ENCODE measurements at places on chromosomes 1 and 21.

GRCh38 chr1:113990530-113990929 lies 11.3 kb downstream of the OLFML3 start:
- no peak for DNase-seq

- no peak for DNase-seq
Measured at GRCh38 chr21:26887251-26887650, 42.0 kb upstream of the ADAMTS1 start.

DNA sequence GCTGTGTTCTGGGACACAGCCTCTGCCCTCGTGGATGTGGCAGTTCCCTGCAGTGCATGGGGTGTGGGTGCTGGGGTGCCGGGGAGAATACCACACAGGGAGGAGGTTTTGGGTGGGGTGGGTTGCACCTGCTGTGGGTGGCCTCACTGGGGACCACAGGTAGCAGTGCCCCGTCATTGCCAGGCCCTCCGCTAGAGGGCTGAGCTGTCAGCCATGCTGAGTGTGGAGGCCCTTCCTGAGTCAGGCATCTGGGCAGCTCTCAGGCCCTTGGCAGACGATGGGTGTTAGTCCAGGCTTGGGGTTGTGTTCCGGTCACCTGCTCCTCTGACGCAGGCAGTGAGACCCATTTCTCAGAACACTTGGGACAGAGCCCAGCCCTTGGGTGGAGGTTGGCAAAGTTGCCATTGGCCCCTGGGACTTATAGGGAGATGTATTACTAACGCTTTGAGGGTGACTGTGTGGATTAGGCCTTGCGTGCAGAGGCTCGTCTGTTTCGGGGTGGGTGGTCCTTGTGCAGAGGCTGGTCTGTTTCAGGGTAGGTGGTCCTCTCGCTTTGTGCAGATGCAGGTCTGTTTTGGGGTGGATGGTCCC lies 23.9 kb downstream of the PCNT start:
- DNase-seq, result no peak

GRCh38 chr1:84704872-84705417 lies 14.7 kb upstream of the SSX2IP start:
- no peak for DNase-seq

DNA sequence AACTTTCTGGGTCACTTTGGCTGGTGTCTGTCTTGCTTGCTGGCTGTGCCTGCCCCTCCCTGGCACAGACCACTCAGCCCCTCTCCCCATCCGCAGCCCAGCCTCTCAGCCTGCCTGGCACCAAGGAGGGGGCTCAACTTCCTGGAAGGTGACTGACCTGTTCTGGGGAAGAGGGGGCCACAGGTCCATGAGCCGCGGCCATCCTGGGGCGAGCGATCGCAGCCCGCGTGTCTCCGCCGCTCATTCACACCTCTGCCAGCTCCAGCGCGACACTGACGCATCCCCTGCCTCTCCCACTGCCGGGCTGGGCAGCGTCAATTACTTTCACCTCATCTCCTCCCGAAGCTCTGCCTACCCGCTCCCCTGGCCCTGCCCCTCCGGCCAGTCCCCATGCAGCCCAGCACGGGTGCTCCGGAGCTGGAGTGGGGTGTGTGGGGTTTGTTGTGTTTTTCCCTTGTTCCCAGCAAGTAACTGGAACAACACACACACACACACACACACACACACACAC lies 14.3 kb downstream of the SLC6A9 start:
- no peak for DNase-seq

DNA sequence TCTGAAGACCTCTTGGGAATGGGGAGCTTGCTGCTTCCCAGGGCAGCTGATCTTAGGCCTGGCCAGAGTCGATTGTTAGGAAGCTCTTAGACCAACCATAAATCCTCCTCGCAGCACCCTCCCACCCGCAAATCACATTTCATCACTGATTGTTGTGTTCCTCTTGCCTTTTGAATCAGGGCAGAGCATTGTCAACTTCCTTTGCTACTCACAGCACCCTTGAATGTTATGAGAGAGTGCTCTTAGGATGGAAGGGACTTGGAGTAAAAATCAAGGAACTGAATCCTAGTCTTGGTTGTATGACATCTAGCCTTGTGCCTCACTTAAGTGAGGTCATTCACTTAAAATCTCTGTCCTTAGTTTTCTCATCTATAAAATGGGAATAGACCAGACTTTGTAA lies 3.0 kb downstream of the VASH2 start:
- DNase-seq, result no peak

GRCh38 chr1:81799939-81800694 lies 617 bp upstream of the ADGRL2 start:
- DNase-seq, result peak; percentile 14

GRCh38 chr1:183804916-183805841 lies at the start of gene RGL1:
Gene RGL1 (plus strand): TSS chr1:183805120. CDS start chr1:183805298, 178 bp downstream.
- peak; percentile 81 for DNase-seq

DNA sequence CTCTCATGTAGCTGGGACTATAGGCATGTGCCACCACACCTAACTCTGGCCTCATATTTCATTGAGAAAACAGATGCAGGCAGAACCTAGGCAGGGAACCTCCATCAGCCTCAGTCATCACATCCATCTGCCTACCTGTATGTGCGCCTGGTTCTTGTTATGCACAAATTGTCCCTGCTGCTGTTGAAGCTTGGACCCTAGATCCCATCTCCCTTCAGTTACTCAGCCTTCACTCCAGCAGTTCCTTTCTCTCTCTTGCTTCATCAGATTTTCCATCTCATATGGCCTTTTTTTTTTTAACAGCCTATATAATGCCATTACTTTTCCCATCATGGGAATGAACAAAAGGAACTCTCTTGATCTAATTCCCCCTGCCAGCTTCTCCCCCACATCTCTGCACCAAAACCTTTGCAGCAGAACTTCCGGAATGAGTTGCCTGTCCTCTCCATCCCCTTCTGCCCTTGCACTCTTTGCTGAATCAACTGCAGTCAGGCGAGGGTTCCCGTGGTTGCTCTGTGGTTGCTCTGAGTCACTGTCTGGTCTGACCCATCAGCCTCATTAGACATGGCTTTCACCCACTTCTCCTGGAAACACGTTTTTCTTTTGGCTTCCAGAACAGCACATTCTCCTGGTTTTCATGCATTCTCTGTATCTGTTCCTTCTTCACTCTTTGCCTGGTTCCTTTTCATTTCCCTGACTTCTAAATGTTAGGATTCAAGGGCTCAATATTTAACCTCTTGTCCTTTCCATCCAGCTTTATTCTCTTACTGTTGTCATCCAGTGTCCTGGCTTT lies 41.5 kb downstream of the UBE4B start:
- no peak for DNase-seq

- DNase-seq, result no peak
Measured at GRCh38 chr1:170732252-170732588, 68.3 kb downstream of the PRRX1 start.

GRCh38 chr1:44412601-44413000 lies 7.5 kb downstream of the RNF220 start:
- DNase-seq, result no peak

- DNase-seq, result no peak
Measured at GRCh38 chr1:24362982-24363614, 43.9 kb downstream of the GRHL3 start.

DNA sequence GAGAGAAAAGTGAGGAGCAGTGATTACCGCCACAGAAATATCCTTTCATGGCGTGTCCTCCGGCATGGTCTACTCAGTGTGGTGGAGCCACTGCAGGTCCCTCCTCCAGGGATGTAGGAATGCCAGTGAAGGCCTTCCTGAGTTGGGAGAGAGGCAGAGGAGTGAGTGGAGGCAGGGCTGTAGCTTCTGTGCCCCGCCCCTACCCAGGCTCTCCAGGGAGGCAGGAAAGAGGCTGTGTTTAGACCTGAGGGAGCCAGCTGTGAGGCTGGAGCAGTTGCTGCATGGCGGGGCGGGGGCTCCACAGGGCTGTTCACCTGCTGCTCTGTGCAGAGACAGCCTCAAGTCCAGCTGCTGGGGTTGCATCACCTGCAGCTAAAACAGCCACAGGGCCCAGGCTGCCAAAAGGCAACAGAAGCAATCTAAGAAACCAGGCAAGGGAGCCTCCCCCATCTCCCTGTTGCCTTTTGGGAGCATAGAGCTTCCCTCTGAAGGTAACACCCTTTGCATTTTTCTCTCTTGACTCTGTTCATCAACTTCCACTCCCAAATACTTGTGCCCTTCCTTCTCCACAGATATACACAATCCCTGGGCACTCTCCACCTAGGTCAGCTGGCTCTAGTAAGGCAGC lies 801 bp upstream of the ANXA9 start:
- DNase-seq, result peak; percentile 91

DNA sequence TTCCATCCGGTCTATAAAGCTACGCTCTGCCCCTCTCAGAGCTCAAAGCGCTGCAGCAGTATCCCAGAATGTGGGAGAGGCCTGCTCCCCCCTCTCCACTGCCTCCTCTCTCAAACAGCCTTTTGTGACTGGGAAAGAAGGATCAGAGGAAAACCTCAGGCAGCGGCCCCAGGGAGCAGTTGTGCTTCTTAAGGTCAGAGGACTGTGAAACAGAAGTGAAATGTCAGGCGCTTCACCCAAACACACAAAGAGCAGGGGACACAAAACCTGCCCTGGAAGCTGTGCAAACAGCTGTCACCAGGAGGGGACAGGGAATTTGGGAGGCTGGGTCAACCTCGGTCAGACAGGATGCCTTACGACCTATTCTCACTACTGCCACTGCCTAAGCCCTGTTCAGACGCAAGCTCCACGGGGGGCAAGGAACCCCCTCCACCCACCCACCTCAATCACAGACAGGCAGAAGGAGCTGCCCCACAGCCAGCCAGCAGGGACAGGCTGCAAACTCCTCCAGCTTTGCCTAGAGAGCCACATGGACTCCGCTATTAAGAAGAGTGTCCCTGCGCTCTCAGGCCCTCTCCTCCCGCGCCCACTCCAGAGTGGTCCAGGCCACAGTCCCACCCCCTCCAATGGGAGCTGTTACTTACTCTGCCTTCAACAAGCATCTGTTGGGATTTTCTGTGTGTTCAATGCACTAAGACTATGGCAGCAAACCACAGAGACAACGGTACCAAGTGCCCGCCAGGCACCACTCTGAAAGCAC lies 14.6 kb downstream of the SSBP3 start:
- DNase-seq, result no peak

DNA sequence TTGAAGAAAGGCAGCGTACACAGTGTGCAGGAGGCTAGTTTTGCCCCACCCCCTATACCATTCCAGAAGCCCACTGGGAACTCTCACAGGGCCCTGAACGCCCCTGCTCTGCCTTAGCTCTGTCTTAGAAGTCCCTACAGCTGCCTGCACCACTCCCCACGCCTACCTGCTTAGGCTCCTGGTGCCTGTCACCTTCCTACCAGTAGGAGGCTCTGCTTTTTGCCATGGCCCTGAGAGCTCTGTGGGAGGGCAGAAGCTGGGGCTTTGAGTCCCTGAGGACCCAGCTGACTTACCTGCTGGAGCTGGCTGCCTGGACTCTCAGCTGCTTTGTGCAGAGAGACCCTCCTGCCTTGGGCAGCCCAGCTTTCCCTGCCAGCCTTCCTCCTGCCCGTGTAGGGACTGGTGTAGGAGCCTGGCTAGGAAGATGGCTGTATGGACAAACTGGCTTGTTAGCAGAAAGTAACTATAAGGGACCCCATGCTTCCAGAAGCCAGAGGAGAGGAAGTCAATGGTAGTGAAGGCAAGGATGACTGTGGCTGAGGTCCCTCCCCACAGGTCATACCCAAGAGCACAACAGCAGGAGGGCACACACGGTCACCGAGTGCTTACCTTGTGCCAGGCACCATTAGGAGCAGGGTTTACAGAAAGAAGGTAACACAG lies 9.8 kb upstream of the CELSR2 start:
- DNase-seq, result peak; percentile 45

DNA sequence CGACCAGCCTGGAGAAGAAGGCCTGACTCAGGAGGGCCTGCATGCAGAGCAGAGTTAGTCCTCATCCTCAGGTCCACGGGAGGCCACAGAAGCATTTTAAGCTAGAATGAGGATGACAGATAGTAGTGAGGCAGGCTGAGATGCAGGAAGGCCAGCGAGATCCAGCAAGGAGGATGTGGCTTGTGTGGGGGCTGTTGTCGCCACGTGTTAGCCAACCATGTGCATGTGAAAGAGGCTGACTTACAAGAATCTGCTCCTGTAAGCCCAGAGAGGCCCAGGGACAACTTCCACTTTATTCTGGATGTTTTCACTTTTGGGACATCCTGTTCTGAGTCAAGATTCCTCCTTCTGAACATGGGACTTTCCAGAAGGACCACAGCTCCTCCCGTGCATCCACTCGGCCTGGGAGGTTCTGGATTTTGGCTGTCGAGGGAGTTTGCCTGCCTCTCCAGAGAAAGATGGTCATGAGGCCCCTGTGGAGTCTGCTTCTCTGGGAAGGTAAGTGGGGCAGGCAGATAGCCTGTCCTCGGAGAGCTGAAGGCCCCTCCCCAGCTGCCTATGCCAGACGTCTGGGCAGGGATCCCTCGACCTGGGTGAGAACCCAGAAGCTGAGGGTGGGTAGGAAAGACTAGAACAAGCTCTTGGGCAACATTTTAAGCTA lies at the start of gene SLAMF8:
Gene SLAMF8 (plus strand): TSS at position 433 of the 661 bp plus-strand sequence. CDS start 26 bp downstream, at position 459.
- DNase-seq, result no peak

- DNase-seq, result no peak
Measured at GRCh38 chr21:44919111-44919912, 1.4 kb downstream of the ITGB2 start.

GRCh38 chr1:90712915-90713730 lies 4.0 kb downstream of the BARHL2 start:
- DNase-seq, result no peak

DNA sequence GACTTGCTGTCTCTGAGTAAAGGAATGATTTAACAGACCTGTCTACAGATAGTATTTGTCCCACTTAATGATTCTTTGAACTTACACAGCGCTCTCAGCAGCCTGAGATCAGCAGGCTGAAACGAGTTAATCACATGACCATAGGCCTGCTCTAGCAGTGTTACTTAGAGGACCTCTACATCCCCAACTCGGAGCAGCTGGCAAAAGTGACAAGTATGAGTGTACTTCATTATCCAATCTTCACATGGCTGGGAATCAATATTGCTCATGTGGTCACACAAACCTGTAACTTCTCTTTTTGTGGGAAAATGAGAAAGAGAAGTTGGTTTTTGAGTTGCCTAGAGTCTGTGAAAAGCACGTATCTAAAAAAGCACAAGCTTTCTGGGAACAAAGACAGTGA lies 11.4 kb upstream of the ATP13A2 start:
- DNase-seq, result no peak

GRCh38 chr1:1361233-1361981 lies 3.1 kb upstream of the MXRA8 start:
- no peak for DNase-seq

DNA sequence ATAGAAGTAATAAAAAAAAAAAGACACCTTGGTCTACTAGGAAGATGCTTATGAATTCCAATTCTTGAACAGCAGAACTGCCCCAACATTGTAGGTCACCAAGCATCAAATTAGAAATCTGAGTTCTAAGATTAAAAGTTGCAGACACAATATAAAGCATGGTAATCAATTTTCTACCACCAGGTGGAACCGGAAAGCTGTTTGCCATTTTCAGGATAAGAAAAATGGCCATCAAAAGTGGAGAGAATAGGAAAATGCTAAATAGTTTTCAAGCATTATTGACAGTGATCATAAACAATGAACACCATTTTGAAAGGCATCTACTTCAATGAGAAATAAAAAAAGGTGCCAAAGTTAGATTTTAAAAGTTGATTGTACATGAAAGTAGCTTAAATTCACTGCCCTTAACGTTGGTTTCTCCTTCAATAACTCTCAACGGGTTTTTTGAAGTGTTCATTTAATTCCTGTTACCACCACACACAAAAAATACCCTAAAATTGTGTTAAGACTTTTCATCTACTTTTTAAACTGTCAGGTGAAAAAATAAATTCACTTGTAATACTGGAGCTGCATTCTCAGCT lies 252.9 kb downstream of the KCNT2 start:
- DNase-seq, result peak; percentile 9

All from Caco-2 (cell line).